ENCODE measurements at places on chromosomes 12 and 14.
A peak's percentile ranks its signal among the peaks of the same experiment; 100 is the strongest.

DNA sequence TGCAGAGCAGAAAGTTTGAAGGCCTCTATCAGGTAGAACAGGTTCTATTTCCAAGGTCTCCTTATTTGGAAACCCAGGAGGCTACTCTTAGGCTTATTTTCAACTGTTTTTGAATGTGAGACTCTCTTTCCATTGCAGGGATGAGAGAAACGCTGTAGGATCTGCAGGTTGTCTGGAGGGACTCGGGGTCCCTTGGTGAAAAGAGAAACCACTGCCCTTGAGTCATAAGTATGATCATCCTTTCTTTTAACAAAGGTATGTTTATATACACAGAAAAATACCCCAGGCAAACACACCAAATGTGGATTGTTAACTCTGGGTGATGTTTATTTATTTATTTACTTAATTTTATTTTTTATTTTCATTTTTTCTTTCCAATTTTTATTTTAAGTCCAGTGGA is 57.8 kb upstream of the MAX start:
- DNase-seq, result no peak

GRCh38 chr14:104726600-104727451 is 2.8 kb downstream of the ADSS1 start:
- DNase-seq, result no peak

DNA sequence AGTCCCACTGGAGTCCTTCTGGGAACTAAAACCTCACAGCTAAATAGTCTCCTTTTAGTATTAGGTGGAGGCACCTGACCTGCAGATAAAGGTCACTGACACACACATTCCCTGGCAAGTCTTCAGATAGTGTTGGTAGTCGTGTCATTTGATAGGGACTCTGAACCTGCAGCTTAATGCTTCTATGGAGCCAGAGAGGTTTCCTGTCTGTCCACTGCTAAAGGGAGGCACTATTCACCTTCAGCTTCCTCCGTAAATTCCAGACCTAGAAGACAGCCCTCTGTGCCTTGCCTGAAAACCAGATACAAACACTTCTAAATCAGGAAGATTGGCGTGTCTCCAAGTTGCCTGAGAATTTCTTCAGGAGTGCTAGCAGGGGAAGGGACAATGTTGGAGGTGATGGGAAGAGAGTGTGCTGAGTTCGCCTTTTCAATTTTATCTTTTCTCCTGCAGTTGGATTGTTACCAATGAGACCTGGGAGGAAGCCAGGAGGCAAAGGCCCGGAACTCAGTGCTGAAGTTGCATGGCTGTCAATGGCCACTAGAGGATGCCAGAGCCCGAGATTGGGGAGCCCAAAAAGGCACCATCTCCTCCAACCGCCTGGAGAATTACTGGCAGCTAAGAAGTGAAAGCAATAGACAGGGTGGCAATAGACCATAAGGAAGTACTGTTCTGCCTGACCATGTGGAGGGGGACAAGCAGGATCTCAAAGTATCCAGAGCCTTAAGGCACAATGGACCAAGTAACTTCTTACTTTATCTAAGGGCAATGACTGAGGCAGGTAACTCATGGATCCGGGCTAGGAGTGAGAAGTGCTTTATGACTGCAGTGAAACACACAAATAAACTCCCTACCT is 81.6 kb upstream of the SCAF11 start:
- DNase-seq, result peak; percentile 42

DNA sequence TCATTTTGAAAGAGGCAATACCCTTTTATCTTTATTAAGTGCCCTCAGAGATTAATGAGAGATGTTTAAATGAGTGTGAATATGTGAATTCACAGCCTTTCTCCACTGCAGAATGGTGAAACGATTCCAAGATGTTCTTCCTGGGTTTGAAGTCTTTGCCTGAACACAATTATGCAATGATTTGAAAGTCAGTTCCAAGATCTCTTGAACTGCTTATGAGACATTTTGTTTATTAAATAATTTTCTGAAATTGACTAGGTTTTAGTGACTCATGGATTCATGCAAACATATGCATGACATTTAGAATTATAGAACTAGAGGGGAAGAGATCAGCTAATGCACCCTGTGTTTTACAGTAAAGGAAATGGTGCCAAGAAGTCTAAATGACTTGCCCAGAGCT is 118.1 kb upstream of the SLC38A2 start:
- DNase-seq, result no peak

- no peak for DNase-seq
Measured at GRCh38 chr12:75872762-75873161, 158.8 kb downstream of the PHLDA1 start.

DNA sequence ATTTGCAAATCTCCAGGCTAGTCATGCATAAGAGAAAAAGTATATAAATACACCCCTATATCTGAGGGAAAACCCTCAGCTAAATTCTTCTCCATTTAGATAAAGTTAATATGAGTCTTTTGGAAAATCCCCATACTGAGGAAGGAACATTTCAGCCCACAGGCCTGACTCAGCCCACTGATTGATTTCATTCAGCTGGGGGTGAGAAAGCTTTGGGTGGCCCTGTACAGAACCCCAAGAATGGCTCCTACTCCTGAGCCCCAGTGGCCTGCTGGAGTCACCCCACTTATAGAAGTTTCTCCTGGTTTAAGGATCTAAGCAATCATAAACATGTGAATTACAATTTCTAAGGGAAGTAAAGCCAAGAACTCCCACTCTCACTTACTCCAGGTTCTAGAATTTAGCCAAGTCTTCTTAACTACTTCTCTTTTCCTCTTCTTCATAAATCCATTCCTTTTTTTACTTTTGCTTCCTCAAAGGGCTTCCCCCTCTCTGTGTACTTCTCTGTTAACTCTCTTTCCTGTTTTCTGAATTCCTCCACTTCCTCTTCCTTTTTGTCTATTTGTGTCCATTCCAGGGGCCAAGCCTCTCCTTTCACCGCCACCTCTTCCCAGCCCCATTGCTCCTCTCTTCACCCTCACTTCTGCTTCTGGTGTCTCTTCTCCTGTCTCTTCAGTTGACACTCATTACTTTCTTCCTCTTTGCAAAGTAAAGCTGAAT is 21.0 kb downstream of the RTN1 start:
- no peak for DNase-seq
